ENCODE measurements at places on chromosomes 7 and 10.

DNA sequence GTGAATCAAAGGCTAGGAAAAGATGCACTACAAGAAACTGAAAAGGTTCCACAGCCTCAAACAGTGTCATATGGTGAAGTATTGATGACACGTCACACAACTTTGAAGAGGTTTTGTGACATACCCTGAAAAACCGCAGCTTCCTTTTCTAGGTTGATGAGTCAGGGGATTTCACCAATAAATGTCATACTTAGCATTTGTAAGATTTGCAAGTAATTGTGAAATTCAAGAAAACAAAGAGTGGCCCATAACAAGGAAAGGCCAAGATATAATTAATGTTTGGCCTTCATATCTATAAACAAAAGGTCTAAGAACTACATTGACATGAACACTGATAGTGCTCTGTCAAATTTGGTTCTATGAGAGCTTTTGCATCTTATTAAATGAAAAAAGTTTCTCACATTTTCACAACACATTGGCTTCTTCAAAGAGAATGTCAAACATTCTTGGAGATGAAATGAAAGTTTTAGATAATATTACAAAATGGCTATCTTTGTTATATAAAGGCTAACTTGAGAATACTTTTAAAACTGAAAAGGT is 62.0 kb upstream of the NAMPT start:
- DNase-seq = no peak

- no peak for DNase-seq
Measured at GRCh38 chr7:151402029-151402835, 7.6 kb downstream of the WDR86 start.

DNA sequence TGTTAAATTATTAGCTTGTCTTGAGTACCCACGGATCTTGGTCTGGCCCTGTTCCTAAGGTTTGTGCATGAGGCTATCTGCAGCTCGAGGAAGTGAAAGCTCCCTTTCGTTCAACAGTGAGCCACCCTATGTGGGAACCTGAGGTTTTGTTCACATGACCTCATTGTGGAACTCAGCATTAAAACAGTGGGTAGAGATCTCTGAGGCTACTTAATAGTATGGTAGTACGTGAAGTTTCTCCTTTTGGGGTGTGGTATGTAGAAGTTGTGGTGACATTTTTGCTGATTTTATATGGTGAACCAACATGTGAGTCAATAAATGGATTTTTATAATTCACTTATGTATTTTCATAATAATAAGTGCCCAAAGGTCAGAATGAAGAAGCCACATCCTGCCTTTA is 252.7 kb upstream of the FERD3L start:
- no peak for DNase-seq

GRCh38 chr7:46126675-46127300 is 205.7 kb upstream of the IGFBP3 start:
- DNase-seq = no peak

- DNase-seq = no peak
Measured at GRCh38 chr10:68603766-68604165, 43.6 kb downstream of the TET1 start.

- no peak for DNase-seq
Measured at GRCh38 chr10:56604624-56605023, 243.6 kb upstream of the ZWINT start.

- no peak for DNase-seq
Measured at GRCh38 chr7:129574487-129574886, 37.0 kb upstream of the NRF1 start.

DNA sequence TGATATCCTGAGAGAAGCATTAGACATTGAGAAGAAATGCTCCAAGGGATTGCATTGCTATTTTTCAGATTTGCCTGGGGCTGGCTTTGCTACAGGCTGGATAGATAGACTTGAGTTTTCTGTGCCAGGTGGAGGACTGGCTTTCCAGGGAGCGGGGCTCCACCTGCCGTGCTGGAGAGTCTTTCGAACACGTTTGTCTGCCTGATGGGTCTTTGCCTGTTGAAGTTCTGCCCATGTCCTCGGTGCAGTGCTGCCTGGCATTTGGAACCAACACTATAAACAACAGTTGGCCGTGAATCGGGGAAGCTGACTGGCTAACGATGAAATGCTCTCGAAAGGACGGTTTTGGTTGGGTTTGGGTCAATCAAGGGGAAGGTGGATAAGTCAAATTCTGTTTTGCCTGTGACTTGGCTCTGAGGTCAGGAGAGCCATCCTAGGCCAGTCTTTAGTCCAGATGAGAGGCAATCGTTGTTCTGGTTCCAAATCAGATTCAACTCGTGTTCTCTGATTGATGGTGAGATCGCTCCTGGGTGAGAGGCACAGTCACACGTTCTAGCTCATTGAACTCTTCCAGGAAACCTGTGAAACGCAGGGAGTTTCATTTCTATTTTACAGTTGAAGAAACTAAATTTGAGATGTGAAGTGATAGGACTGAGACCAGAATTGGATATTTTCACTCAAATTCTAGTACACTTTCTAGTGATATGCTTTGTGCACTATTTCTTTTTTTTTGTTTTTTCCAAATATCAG is 599.0 kb downstream of the TYW1 start:
- no peak for DNase-seq

DNA sequence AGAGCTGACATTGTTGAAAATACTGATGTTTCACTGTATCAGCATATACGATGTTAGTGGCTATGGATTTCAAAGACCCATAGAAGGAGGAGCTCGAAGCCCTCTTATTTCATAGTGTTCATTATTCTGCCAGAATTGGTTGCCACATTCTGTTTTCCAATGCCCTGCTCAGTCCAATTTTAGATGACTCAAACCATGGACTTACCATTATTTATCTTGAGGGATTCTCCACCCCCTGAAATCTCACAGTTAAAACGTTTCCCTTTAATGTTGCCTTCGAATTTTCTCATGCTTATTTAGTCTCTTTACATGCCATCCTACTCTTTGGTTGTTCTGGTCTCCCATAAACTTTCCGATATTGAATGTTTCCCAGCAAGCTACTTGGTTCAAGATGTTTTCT is 264.5 kb downstream of the HDAC9 start:
- DNase-seq = no peak

DNA sequence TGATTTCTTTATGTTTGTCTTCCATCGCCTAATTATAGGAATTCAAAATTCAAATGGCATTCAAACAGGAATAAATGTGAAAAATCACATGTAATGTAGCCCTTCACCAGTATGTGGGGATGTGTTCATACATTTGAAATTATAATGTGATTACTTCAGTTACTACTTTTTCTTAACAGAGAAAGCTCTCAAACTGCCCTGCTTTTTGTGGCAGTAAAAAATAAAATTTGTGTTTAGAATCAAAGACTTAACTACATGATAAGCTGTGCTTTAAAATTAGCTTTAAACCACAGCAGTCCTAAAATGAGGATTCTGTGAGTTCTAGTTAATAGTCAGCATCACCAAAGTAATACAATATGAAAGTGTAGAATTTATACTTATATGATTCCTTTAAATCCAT is 7.8 kb upstream of the HERC4 start:
- DNase-seq = no peak

DNA sequence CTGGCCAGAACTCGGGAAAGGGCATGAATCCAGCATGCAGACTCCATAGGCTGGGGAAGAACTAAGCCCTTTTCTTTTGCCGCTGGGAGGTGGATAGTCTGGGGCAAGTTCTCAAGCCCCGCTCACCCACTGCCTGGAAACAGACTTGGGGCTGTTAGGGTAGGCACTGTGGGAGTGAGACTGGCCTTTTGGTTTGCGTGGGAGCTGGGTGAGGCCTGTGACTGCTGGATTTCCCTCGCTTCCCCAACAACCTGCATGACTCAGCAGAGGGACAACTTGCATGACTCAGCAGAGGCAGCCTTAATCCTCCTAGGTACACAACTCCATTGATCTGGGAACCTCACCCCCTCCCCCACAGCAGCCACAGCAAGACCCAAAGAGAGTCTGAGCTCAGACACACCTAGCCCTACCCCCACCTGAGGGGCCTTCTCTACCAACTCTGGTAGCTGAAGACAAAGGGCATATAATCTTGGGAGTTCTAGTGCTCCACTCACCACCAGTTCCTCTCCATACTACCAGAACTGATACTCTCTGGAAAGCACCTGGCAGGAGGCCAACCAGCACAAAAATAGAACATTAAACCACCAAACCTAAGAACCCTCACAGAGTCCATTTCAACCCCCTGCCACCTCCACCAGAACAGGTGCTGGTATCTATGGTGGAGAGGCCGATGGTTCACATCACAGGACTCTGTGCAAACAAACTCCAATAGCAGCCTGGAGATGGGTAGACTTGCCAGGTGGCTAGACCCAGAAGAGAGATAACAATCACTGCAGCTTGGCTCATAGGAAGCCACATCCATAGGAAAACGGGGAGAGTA is 81.4 kb upstream of the LAMB4 start:
- no peak for DNase-seq

DNA sequence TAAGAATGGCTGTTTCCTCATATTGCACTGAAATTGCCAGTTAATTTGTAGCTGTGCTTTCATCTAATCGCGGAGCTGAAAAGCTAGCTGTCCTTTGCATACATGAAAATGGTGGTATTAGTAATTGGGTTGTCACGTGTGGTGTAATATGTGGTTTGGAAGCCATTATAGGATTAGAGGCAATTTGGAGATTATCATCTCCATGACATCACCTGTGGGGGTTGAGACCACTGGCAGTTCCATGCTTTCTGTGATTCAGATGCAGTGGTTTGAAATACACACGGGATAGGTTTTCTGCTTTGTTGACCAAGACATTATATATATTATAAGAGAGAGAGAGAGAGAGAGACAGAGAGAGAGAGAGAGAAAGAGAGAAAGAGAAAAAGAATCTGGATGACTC is 180.8 kb downstream of the RAB11FIP2 start:
- peak; percentile 10 for DNase-seq

DNA sequence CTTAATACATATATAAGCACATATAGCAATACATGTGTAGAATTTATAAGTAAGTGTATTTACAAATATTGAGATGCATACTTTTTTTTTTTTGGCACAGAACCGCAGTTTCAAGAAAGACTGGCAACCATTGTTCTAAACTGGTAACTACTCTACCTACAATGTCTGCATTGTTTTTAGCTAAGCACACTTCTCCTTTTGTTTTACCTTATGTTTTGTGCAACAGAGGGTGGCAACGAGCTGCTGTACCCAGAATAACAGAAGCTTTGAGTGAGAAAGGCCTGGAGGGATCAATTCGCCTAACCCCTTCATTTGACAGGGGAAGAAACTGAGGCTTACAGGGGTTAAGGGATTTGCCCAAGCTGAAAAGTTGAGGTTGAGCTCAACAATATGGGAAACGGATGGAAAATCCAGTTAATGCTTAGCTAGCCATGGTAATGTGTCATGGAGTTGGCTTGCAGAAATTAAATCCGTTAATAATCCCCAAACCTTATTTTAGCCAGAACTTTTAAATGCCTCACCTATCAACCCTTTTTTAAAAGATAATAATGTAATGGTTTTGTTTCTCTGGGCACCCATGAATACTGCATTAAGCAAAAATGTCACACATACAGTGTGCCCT is 25.5 kb downstream of the FZD1 start:
- no peak for DNase-seq

DNA sequence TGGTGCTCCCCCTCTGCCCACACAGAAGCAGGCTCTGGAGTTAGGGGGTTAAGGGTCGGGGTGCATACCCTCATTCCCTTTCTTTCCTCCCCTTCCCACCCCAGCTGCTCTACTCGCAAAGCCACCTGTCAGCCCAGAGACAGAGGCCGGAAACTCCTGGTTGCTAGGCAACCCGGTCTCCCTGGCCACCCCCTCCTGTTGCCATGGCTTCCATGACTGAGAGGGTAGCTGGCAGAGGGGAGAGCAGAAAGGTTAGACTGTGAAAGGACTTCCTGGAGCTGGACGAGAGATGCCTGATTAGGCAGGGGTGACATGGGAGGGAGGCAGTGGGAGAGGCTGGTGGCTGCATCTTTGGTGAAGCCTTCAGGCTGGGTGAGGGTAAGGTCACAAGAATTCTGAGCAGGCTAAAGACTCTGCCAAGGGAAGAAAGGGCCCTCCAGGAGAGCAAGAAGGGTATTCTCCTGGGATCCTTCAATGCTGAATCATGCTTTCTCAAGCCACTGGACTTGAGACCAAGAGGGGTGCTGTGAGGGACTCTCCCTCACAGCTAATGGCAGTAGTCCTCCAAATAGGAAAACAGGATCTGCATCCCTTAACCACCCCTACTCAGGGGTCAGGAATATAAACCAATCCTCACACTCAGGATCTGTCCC is 5.4 kb downstream of the PSD start:
- DNase-seq = peak; percentile 76

- DNase-seq = no peak
Measured at GRCh38 chr10:29199941-29200679, 88.8 kb upstream of the LYZL1 start.

DNA sequence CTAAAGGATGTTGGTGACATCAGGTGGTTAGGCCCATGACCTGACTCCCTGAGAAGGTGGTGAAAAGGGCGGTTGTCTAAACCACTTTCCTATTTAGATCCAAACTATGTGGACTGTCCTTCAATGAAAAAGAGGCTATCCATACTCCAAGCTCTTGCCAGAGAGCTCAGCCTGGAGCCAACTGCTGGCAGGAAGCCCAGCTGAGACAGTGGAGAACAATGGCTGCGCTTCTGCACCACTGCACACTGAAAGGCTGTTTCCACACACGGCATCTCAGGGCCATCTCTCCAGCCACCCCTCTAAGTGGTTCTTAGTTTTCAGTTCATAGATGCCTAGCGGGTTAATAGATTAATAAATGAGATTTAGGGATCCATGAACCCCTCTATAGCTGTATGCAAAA is 488.8 kb upstream of the ZMIZ1 start:
- peak; percentile 15 for DNase-seq

DNA sequence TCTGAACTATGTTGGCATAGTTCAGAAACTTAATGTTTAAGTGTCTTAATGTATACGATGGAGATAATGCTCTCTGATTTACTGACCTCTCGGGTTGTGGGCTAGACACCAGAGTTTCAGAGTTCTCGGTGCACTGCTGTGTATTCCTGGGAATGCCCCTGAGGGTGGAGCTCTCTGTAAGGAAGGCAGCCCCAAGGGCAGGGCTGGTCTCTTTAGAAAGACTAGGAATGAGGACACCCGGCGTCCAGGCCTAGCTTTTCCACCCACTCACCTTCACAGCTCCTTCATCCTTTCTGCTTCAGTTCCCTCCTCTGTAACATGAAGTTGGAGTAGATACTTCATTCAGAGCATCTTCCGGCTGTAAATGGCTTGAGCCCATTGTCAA is 536.6 kb upstream of the GALNT17 start:
- no peak for DNase-seq

DNA sequence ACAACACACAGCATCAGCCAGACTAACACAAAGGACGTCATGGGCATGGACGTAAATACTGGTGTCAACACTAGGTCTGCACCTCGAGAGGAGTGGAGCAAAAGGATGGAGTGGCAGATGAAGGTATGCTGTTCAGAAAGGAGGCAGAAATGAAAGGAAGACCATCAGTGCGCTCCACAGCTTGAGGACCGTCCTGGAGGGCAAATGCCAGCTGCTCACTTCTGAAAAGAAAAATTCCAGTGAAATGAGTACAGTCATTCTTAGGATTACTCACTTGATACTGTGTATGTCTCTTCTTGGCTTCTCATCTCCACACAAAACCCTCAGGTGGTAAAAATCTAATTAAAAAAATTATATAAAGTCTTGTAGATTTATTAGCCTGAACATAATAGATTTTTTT is 44.8 kb downstream of the EGFR start:
- DNase-seq = no peak

GRCh38 chr10:15754937-15755336 is 35.2 kb upstream of the ITGA8 start:
- DNase-seq = no peak

- no peak for DNase-seq
Measured at GRCh38 chr7:108736221-108736891, 166.7 kb downstream of the DNAJB9 start.

GRCh38 chr7:20797462-20798080 is 10.9 kb upstream of the SP8 start:
- no peak for DNase-seq

GRCh38 chr10:44926751-44927351 is 15.7 kb downstream of the TMEM72 start:
- DNase-seq = no peak
